Epithelial cell of prostate (primary cell): ENCODE measurements at places on chromosomes 11 and 22.

DNA sequence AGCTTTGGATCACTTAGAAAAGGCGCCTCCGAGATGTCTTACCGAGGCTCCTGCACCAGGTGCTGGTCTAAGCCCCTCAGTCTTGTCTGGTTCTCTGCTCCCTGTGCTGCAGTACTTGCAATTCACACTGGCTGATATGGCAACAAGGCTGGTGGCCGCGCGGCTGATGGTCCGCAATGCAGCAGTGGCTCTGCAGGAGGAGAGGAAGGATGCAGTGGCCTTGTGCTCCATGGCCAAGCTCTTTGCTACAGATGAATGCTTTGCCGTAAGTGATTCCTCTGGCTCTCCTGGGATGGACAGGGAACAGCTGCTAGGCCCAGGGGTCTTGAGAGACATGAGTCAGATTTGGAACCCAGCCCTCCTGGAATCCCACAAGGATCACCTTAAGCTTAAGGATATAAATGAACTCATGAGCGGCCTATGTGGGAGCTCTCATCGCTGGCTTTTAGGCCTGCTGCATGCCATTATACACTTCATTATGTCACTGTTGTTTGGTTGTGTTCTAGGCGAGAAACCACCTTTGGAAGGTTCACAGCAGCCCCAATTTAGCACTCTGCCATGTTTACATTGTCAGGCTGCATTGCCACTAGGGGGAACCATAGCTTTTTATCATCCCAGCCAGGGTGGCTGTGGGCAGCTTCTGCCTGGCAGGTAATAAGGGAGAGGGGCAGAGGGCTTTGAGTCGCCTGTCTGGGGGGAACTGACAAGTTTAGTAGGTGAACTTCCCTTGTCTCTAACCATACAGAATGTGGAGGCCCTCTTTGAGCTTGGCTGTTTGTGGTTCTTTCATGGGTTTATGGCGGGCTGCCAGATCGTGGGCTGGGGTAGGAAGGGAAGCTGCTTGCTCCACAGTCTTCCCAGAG, 8.5 kb downstream of the ACAD8 start:
- DNase-seq = no peak

- DNase-seq = peak; percentile 5
These were observed 26.2 kb downstream of the PISD start for GRCh38 chr22:31635638-31636306.

DNA sequence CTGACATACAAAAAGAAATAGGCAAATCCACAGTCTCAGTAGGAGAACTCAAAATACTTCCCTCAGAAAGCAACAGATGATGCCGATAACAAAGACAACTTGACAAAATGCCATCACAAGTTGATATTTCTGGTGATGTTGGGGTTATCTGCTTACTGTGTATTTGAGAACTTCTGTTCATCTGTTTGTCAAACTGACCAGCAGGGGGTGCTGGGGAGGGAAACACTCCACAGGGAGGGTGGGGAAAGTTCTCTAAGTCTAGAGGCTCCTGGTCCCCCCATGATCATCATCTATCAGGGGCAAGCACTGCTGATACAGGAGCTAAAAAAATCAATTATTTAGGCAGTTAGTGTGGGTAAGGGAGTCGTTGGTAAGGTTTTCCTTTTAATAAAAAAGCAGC, 19.2 kb downstream of the GLYATL1 start:
- no peak for DNase-seq

GRCh38 chr11:47352556-47352955, at the start of gene MYBPC3:
Gene MYBPC3 (minus strand): TSS chr11:47352702. CDS start chr11:47352647, 55 bp downstream.
- DNase-seq = no peak
